ENCODE measurements at places on chromosomes 5 and 9.

DNA sequence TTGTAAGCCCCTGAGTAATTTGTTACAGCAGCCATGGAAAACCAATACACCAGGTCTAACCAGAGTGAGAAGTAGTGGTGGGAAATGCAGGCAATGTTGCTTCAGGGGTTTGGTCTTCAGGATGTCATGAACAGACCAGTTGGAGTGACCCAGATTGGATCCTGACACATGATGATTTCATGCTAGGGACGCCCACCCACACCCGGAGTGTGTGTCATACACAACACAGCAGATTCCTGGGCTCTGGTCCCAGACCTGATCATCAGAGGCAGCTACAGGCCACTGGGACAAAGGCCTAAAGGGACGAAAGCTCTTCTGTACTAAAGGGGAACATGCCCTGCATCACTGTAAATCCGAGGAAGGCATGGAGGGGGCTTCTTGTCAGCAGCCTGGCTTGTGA is 194.2 kb downstream of the NSG2 start:
- DNase-seq = no peak

DNA sequence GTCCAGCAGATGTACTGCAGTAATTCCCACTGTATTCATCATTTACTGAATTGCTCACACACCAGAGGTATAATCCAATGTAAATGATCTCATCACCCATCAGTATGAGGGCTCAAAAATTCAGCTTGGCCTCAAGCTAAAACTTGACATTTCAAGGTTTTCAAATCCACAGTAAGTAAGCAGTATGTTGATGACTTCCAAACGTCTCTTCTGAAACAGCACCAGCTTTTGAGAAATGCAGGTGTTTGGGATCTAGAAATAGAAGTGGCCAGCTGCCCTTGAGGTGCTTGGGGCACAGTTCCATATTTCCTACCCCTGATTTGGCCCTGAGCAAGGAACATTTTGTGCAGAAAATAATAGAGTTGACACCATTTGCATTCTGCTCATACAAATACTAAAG is 388.0 kb upstream of the TUSC1 start:
- no peak for DNase-seq

DNA sequence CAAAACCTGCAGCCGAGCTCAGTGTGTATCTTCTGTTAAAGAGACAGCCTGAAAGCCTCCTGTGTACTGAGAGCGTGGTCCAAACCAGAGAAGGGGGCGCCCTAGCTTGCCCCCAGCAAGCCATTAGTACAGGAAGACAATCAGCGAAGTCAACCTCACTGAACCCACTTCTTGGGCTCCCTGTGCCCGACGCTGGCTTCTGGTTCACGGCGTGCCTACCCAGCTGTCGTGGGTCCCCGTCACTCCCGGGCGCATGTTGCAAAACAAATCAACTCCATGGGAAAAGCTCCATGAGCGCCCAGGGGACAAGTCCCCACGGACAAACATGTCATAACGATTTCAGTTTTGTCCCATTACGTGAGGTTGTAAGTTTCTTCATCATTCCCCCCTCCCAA is 326.9 kb downstream of the SH3GL2 start:
- no peak for DNase-seq

DNA sequence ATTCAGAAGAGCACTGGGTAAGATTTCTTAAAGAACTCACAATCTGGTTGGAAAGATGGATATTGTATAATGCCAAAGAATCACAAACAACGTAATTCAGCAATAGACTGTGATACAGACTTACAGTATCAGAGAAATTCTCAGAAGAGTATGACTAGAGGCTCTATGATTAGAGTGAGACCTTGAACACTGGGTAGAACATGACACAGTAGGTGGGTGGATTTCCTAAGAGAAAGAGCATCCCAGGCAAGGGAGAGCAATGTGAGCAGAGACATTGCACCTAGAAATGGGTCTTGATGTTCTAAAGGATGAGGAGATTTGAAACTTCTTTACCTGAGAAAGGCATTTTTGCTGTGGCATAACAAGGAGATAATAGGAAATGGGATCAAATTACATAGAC is 27.3 kb upstream of the CAST start:
- DNase-seq = no peak

DNA sequence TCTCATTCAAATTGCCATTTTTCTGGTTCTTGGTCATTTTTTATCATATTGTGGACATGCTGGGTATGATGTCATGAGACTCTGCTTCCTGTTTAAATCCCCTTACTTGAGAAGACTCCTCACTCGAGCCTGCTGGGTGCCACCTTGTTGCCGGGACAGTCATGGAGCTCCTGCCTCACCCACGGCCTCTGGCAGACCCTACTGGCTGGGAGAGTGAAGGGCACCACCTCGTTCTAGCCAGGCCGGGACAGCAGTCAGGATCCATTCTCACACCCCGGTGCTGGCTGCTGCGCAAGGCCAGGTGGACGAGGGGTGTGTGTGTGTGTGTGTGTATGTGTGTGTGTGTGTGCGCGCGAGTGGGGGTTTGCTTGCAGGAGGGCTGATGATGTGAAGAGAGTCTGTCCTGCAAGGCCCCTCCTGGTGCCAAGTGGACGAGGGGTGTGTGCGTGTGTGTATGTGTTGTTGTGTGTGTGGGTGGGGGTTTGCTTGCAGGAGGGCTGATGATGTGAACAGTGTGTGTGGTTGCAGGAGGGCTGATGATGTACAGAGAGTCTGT is 4.4 kb downstream of the CEP72 start:
- no peak for DNase-seq

GRCh38 chr9:131807144-131807983 is 67.5 kb upstream of the RAPGEF1 start:
- no peak for DNase-seq

DNA sequence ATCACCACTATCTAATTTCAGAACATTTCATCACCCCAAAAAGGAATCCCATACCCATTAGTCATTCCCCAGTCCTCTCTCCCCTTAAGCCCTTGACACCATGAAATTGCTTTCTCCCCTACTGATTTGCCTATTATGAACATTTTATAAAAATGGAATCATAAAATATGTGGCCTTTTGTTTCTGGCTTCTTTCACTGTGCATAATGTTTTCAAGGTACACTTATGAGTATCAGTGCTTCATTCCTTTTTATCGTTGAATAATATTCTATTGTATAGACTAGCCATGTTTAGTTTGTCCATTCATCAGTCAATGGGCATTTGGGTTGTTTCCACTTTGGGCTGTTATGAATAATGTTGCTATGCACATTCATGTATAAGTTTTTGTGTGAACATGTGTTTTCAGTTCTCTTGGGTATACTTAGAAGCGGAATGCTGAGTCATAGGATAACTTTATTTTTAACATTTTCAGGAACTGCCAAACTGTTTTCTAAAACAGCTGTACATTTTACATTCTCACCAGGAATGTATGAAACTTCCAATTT is 40.4 kb upstream of the FGF1 start:
- DNase-seq = no peak

DNA sequence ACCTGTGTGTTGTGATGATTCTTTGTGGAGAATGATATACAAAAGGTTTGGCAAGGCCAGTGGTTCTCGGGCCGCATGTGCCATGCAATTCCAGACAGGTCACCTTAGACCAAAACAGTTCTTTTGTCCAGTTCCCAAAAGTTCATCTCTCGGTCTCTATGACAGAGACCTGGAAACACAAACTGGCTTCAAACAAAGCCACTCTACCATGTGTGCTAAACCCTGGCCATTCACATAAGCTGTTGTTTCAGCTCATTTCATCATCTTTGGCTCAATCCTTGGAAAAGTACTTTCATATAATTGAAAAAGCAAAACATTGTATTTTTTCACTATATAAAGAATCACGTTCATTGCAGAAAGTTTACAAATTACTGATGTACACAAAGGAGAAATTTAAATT is 210.5 kb upstream of the SEMA6A start:
- no peak for DNase-seq

GRCh38 chr9:112061152-112061740 is 113.9 kb downstream of the SUSD1 start:
- no peak for DNase-seq

- DNase-seq = no peak
Measured at GRCh38 chr5:21847300-21847699, 1005.8 kb downstream of the CDH12 start.

GRCh38 chr9:129235931-129236331 is 57.9 kb upstream of the IER5L start:
- peak; percentile 38 for DNase-seq

DNA sequence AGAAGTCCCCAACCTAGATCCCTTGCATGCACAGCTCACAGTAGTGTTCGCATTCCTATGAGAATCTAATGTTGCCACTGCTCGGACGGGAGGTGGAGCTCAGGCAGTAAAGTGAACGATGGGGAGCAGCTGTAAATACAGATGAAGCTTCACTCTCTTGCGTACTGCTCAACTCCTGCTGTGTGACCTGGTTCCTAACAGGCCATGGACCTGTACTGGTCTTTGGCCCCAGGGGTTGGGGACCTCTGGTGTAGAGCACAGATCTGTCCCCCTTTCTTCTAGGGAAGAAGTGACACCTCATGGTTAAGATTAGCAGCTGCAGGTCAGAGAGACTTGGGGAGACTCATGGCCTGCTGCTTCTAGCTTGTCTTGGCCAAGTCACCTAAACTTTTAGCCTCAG is 7.1 kb downstream of the ARHGEF28 start:
- DNase-seq = no peak

- DNase-seq = no peak
Measured at GRCh38 chr9:121778252-121779225, 127.1 kb downstream of the DAB2IP start.

- no peak for DNase-seq
Measured at GRCh38 chr9:102483651-102484050, 511.5 kb upstream of the CYLC2 start.
